ENCODE measurements at places on chromosomes 13 and 19.

DNA sequence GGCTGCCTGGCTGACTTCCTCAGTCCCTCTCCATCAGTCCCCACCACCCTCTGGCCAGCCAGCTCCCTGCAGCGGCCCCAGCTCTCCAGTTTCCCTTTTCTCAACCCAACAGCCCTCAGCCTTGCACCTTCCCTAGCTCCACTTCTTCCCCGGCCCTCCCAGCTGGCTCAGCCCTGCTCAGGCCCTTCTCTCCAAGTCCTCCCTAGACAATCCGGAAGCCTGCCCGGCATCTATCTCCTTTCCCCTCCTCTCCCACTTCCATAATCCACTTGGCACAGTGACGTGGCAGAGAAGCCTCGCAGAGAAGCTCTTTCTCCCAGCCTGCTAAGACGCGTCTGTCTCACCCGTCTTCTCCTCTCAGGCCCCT lies 1.1 kb downstream of the UBXN6 start:
- peak; percentile 63 for DNase-seq

DNA sequence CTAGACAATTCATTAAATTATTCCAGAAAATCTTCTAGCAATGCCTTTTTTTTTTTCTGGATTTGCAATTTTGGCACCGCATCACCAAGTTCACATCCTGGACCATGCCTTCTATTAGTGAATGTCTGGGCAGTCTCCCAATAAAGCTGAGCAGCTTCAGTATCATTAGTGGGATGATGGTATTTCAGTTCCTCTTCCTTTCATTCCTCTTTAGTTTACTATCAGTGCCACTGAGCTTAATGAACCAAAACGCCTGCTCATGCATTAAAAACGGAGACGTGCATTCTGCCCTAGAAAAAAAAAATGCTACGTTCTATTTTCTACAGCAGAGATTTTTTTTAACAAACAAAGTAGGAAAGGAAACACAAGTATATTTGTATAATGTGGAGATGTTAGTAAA lies 343.0 kb downstream of the PCDH9 start:
- DNase-seq, result no peak

DNA sequence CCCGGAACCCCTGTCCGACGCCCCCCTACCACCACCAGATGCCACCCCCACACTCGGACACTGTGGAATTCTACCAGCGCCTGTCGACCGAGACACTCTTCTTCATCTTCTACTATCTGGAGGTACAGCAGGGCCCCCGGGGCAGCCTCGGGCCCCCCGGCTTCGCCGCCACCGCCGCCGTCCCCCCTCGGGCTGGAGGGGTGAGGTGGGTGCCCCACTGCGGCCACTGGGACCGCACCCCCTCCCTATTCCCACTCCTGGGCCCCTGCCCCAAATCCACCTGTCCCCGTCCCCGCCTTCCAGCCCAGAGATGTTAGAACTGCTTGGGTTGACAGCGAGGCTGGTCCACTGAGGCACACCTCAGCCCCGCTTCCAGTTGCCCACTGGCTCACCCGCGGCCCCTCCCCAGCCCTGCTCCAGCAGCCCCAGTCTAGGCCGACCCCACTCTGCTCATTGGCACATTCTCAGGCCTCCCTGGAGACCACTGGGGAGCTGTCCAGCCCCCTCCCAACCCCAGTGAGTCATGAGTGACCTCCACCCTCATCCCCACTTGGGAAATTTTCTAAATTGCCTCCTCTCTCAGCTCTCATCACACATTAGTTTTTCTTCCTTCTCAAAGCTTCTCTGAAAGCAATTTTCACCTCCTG lies 6.5 kb downstream of the LENG1 start:
- no peak for DNase-seq

- no peak for DNase-seq
Measured at GRCh38 chr19:51959791-51960190, 26.8 kb downstream of the ZNF350 start.

- DNase-seq, result no peak
Measured at GRCh38 chr19:3368441-3368795, 2.0 kb downstream of the NFIC start.

DNA sequence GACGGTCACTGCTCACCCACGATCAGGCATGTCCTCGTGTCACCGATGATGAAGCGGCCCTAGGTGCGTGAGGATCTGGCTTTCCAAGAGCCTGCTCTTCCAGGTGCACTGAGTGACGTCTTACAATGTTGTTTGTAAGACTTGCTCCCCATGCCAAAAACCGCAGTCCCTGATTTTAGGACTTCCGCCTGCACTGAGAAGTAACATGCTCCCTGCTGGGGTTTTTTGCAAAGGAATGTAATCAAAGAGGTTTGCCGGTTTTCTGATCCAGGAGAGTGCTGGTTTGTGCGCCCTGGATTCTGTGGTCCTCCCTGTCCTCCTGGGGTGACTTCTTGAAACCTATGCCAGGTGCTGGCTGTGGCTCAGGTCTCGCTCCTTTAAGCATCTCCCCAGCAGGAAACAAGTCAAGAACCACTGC lies 38.8 kb downstream of the MYO9B start:
- DNase-seq, result no peak

DNA sequence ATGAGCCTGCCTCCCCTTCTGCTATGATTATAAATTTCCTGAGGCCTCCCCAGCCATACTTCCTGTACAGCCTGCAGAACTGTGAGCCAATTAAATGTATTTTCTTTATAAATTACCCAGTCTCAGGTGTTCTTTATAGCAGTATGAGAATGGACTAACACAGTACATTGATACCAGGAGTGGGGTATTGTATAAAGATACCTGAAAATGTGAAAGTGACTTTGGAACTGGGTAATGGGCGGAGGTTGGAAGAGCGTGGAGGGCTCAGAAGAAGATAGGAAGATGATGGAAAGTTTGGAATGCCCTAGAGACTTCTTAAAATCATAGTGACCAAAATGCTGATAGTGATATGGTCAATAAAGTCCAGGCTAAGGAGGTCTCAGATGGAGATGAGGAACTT lies 32.8 kb downstream of the NEK5 start:
- DNase-seq, result no peak

GRCh38 chr13:114128624-114129522 lies 3.5 kb downstream of the RASA3 start:
- DNase-seq, result peak; percentile 92

GRCh38 chr19:55563261-55563690 lies 17.4 kb downstream of the ZNF579 start:
- peak; percentile 56 for DNase-seq

- DNase-seq, result no peak
Measured at GRCh38 chr13:112053167-112053743, 13.7 kb upstream of the SOX1 start.

DNA sequence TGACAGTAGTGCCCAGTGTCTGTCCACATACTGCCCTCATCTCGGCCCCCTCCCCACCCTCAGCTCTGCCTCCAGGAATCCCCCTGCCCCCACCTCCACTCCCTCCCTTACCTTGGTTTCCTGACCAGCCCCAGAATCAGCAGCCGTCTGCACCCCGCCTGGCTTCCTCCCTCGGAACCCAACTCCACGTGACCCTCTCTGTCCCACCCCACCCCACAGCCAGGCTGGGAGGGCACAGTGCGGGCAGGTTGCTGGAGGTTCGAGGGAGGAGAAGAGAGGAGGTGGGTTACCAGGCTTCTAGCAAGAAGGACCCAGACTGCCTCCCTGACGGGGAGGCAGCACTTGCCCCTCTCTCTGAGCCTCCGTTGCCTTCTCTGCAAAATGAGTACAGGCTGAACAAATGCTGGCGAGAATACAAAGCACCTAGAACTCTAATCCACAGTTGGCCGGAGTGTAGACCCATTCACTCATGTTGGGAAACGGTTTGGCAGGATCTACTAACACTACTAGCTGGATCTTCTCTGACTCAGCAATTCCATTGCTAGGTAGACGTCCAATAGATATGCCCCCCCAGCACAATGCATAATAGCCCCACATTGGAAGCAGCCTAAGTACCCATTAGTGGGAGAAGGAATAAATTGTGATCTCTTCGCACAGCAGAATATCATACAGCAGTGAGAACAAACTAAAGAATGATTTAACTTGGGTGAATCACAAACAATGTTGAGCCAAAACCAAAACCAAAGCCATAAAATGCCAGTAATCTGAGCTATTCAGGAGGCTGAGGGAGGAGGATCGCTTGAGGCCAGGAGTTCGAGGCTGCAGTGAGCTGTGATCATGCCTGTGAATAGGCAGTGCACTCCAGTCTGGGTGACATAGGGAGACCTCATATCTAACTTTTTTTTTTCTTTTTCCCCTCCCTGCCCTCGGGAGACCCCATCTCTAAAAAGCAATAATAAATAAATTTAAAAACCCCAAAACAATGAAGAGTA lies at the start of gene RASAL3:
TSS of gene RASAL3 (minus strand) at position 151 of the 992 bp plus-strand sequence. CDS start 186 bp downstream, outside the sequence.
- DNase-seq, result no peak

- DNase-seq, result no peak
Measured at GRCh38 chr13:112986946-112987681, 18.1 kb downstream of the MCF2L start.

DNA sequence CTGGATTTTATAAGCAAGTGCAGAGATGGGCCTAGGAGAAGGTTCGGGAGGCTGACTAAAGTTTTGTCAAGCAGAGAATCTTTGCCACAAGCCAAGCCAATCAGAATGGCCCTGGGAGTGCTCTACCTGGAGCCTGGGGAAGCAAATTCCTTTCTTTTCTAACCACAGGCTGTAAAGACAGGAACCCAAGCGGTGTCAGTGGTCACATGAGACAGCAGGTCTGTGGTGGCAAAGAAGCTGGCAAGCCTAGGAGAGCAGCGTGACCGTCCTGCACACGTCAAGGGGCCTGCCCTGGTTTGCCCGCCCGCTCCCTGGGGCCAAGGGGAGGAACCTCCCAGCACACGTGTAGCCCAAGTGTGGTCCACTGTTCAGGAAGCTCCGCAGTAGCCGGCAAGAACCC lies 90.8 kb downstream of the IPO5 start:
- no peak for DNase-seq

DNA sequence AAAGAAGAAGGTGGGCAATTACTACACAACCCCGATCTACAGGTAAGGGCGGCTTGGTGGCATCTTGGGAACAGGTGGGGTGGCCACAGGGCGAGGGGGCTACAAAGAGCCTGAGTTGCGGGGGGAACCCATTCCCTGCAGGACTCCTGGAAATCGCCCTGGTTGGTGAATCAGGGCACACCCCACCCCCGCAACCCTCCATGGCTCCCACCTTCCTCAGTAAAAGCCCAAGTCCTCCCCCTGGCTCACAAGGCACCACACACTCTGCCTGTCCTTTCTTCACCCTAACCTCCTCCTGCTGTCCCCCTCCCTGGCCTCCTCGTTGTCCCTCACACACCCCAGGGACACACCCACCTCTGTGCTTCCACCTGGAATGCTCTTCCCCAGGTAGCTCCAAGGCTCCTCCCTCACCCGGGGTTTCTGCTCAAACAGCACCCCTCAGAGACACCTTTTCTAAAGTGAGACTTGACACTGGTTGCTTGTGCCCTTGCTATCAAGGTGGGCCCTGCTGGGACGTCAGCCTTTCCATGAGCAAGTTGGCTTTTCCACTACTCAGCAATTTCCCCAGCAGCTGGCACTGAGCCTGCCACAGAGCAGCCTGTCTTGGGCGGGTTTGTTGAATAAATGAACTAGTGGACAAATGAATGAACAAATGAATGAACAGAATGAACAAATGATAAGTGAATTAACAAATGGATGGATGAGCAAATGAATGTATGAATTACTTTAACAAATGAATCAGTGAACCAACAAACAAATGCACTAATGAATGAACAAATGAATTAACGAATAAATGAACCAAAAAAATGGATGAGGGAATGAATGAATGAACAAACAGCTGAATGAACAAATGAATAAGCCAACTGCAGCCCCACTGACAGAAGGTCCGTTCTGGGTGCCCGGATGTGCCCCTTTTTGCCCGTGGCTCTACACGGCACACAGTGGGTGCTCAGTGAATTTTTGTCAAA lies 6.2 kb upstream of the MRI1 start:
- no peak for DNase-seq
